Osteoblast (primary cell): ENCODE measurements at places on chromosomes 5 and 9.

GRCh38 chr5:65012301-65012892 is 243.7 kb downstream of the CWC27 start:
- DNase-seq: no peak

DNA sequence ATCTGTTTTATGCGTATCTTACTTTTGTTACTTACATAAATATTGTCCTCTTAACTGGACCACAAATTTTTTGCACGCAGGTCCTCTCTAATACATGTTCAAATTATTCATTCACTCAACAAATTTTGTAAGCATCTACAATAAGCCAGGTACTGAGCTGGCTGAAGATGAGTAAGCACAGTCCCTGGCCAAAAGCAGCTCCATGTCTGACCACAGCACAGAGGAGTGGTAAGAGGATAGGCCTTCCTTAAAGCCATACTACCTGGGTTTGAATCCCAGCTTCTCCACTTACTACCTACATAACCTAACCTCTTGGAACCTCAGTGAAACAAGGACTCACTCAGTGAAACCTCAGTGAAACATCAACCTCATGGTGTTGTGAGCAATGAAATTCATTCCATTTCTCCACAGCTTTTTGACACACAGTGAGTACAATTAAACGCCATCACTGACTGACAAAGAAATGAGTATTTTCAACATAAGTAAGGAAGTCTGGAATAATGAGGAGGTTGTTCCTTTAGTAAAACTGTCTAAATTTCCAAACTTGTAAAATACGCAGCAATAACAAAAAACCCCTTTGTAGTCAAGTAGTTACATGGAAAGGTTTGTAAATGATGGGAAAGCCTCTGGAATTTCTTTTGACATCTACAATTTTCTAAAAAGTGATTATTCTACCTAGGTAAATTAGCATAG is 15.0 kb downstream of the PTAR1 start:
- DNase-seq: no peak

DNA sequence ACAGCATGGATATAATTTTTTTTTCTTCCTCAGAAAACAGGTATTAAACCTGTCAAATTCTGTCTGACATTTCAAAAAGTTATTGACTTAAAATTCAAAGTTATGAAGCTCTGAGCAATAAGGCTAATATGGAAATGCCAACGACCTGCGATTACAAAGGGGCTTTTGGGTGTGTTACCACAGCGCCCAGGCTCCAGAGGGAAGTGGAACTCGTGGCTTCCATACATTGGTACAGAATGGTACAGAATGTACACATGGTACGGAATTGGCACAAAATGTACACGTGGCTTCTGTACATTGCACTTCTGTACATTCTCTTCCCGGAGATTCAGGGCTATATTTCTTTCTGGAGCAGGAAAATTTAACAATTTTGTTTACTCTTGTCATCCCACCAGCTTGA is 225.1 kb upstream of the TBCA start:
- no peak for DNase-seq

DNA sequence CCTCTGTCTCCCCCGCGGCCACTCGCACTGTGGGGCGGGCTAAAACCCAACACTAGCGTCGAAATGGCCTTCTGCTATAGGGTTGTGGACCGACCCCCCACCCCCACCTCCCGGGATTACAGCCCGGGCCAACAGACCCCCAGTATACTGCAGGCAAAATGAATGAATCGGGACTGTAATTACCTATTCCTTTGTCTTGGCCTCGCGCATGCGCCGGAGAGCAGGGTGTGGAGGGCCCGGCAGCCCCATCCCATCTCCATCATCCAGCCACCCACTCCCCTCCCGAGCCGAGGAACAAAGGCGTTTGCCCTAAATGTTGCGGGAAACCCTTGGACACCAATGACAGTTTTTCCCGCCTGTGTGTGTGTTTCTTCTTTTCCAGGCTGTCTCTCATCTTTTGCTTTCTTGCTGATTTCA is 1.6 kb downstream of the BASP1 start:
- DNase-seq: peak; percentile 66

DNA sequence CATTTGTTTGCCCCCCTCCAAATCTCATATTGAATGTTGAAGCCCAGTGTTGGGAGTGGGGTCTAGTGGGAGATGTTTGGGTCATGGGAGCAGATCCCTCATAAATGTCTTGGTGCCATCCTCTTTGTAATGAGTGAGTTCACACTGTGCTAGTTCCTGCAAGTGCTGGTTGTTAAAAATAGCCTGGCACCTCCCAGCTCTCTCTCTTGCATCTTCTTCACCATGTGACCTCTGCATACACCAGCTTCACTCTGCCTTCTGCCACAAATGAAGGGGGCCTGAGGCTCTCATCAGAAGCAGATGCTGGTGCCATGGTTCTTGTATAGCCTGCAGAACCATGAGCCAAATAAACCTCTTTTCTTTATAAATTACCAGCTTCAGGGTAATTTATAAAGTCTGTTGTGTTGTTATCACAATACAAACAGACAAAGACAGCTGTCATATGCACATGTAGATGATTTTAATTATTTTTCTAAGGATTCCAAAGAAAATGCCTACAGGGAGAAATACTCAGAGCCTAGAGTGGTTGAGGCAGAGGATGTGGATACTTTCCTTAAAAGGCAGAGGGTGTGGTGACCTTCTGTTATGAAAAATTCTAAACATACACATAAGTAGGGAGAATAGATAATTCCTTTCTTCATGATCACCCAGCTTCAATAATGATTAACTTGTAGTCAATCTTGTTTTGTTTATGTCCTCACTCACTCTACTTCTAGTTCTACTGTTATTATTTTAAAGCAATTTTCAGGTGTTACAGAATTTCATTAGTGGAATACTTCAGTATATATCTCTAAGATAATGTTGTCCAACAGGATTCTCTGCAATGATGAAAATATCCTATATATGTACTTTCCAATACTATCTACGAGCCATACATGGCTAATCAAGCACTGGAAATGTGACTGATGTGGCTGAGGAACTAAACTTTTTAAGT is 75.1 kb upstream of the RANBP6 start:
- DNase-seq: no peak

- DNase-seq: no peak
Observed at GRCh38 chr9:34570809-34571480, 18.6 kb downstream of the CNTFR start.

GRCh38 chr9:96057155-96057554 is 181.7 kb downstream of the ERCC6L2 start:
- DNase-seq: no peak

- DNase-seq: no peak
Observed at GRCh38 chr5:177966009-177966838, 29.8 kb downstream of the PROP1 start.

DNA sequence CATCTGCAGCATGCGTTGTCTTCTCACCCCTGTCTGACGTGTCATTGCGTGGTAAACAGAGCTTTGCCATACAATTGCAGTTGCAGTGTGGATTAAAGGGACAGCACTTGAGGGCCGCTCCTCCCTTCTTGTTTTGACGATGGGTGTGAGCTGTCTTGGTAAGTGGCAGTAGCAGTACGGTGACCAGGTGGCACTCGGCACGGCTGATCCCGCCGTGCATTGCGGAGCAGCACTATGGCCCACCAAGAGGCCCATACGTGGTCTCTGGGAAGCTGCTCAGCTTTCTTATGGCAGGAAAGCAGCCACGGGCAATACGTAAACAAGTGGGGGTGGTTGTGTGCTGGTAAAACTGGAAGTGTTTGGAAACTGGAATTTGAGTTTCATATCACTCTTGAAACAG is 25.1 kb downstream of the EHMT1 start:
- DNase-seq: no peak

DNA sequence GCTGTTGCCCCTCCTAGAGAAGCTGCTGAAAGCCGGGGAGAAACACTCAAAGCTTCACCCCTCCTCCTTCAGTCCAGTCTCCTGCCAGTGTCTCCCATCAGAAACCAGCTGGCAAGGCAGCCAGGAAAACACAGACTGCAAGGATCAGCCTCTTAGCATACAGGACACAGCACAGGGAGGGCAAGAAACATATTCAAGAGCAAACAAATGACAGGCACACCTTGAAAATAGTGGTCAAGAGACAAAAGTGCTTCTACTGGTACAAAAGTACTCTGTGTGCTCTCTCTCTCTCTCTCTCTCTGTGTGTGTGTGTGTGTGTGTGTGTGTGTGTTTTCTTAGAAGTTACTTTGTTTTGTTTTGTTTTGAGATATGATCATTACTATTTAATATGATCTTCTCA is 227.2 kb downstream of the RAB3C start:
- DNase-seq: no peak

- no peak for DNase-seq
Observed at GRCh38 chr5:37751227-37751626, 88.6 kb downstream of the GDNF start.

DNA sequence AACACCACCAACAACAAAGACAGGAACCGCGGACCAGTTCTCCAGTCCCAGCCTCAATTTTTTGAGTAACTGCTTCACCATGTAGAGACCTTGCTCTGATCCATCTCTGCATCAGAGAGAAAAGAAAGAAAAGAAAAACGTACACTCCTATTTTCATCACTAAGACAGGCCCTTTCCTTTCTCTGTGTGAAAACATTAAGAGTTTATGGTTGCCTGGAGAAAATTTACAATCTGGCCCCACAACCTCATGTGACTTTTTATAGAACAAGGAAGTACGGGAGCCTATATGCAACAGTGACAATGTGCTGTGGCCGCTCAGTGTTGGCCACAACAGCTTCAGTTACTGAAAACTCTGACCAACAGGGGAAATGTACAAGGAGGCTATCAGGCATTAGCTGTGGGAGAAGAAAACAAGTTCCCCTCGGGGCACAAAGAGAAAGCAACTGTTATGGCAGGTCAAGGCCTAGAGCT is 272.9 kb upstream of the PTGER4 start:
- DNase-seq: no peak

GRCh38 chr5:122419142-122419894 is 107.3 kb downstream of the SNCAIP start:
- no peak for DNase-seq

DNA sequence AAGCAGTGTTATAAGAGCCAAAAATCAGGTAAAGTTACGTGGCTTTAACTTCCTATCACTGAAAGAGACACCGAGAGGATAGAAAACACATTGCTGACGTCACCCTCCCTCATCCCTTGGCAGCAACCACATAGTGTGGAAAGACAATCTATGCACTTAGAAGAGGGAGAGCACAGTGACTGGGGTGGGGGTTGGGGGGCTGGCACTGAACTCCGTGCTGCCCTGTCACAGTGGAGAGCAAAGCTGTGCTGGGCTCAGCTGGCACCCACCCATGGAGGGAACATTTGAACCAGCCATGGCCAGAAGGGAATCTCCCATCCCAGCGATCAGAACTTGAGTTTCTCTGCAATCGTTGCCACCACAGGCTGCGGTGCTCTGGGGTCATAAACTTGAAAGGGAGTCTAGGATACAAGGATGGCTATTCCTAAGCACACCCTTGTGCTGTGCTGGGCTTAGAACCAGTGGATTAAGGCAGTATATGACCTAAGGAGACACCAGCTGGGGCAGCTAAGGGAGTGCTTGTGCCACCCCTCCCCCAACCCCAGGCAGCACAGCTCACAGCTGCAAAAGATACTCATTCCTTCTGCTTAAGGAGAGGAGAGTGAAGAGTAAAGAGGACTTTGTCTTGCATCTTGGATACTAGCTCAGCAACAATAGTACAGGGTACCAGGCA is 73.4 kb downstream of the KIAA0825 start:
- no peak for DNase-seq

GRCh38 chr9:134050726-134051125 is 17.1 kb downstream of the BRD3 start:
- peak; percentile 88 for DNase-seq

- no peak for DNase-seq
Observed at GRCh38 chr9:104779334-104779733, 15.4 kb downstream of the NIPSNAP3B start.

DNA sequence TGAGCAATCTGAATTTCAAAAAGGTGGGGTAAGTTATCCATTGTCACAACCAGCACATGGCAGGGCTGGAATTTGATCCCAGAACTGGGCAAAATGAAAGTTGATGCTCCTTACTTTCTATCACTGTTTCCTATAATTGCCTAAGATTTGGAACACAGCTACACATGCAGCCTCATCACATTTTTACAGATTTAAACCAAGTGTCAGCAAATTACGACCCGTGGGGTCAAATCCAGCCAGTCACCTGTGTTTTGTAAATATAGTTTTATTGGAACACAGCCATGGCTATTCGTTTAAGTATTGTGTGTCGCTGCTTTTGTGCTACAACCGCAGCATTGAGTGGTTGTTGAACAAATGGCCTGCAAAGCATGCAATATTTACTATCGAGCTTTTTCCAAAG is 94.3 kb downstream of the SREK1 start:
- no peak for DNase-seq

GRCh38 chr5:164532235-164532900 is 1026.9 kb downstream of the MAT2B start:
- no peak for DNase-seq

- no peak for DNase-seq
Observed at GRCh38 chr9:110148384-110148783, 59.6 kb downstream of the C9orf152 start.

- peak; percentile 96 for DNase-seq
Observed at GRCh38 chr5:179407191-179408175, 62.2 kb upstream of the ADAMTS2 start.

- DNase-seq: no peak
Observed at GRCh38 chr5:146825033-146825432, 53.5 kb downstream of the PPP2R2B start.

GRCh38 chr5:38208782-38209378 is 49.5 kb upstream of the EGFLAM start:
- DNase-seq: no peak

DNA sequence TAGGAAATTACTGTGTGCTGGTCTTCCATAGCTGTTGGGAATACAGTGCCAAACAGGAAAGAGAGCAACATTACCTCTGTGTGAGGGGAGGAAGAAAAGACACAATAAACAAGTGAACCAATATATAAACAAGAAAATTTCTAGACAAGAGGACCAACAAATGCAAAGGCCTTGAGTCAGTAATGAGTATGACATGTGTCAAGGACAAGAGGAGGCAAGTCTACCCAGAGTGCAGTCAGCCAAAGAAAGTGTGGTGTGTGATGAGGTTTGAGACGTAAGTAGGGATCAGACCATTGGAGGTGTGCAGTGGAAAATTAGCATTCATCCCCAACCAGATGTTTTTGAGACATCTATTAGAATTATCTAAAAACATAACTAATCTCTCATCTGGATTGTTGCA is 69.5 kb upstream of the CDH6 start:
- DNase-seq: no peak

- DNase-seq: no peak
Observed at GRCh38 chr5:61254969-61255555, 77.0 kb upstream of the ZSWIM6 start.

- no peak for DNase-seq
Observed at GRCh38 chr5:85472749-85473148, 1088.1 kb upstream of the EDIL3 start.

DNA sequence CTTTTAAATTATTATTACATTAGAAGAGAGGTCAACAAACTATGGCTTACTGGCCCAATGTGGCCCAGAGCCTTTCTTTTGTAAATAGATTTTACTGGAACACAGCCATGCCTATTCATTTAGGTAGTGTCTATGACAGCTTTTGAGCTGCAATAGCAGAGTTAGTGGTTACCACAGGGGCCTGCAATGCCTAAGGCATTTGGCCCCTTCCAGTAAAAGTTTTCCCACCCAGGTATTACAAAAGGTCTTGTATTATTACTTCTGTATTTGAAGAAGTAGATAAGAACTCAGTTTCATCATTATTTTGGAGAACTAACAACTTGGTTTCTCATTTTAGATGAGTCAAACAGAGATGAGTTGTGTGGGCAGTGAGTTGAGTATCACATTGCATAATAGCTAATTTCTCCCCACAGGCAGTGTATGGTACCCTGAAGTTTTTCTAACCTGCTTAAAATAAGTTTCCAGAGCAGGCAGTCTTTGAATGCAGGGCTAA is 9.5 kb downstream of the MTRR start:
- DNase-seq: peak; percentile 62

GRCh38 chr9:123326662-123327093 is 29.3 kb upstream of the CRB2 start:
- DNase-seq: peak; percentile 70
